ENCODE measurements at places on chromosomes 6 and 20.

GRCh38 chr20:33145521-33145920 lies 22.4 kb upstream of the BPIFA2 start:
- no peak for DNase-seq

DNA sequence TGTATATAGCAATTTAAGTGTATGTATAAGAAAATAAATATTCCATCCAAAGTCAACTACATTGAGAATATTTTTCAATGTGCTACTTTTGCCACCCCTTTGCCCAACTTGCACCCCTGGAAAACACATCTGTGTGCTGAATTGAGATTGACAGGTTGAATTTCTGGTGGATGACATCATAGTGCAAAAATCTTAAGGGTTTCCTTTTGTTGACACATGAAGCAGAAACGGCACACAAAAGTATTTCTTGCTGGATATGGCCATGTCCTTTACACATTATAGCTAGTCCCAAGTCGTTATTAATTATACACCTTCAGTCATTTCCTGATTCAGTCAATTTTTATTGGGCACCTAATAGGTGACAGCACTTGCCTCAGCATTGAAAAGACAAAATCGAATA lies 188.7 kb upstream of the FBXL4 start:
- no peak for DNase-seq

DNA sequence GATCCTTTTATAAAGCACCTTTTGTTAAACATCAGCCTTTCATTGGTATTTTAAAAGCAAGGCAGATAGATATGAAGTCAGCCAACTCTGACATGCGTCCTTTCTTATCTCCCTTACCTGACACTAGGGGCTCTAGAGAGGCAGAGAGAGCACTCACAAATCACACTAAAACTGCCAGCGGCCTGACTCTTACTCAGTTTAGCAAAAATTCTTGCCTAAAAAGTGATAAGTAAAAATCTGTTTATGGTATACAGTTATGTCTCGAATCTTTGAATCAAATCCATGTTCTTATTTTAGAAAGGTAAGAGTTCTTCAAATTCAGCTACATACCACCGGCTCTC lies 10.4 kb upstream of the TDRD6 start:
- DNase-seq: no peak

DNA sequence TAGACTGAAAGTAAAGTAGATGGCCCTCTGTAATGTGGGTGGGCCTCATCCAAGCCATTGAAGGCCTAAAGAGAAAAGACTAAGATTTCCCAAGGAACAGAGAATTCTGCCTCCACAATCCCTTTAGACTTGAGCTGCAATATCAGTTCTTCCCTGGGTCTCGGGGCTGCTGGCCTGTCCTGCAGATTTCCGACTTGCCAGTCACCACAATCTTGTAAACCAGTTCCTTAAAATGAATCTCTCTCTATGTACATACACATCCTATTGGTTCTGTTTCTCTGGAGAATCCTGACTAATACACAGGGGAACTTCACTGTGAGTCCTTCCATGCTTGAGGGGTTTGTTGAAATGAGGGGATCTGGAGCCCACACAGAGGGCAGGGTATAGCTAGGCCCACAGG lies 12.9 kb downstream of the CCDC170 start:
- DNase-seq: no peak

DNA sequence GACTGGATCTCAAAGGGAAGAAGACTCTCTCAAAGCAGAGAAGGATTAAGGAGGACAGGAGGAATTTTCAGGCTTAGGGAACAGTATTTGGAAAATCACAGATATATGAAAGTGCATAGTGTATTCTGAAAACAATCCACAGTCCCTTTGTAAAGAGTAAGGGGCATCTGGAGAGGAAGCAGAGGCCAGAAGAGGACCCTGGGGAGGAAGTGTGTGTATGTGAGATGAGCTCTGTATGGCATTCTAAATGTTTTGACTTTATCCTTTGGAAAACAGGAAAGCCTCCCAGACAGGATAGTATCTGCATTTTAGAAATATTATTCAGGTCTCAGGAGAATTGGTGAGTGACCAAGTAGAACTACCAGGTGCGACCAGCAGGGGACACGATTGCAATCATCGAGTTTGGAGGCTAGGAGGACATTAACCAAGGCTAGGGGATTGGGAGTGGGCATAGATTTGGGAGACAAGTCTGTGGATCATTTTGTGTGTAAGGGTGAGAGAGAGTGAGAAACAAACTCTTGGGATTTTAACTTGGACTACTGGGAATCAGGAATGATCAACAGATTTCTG lies 38.3 kb upstream of the FAM184A start:
- DNase-seq: no peak

DNA sequence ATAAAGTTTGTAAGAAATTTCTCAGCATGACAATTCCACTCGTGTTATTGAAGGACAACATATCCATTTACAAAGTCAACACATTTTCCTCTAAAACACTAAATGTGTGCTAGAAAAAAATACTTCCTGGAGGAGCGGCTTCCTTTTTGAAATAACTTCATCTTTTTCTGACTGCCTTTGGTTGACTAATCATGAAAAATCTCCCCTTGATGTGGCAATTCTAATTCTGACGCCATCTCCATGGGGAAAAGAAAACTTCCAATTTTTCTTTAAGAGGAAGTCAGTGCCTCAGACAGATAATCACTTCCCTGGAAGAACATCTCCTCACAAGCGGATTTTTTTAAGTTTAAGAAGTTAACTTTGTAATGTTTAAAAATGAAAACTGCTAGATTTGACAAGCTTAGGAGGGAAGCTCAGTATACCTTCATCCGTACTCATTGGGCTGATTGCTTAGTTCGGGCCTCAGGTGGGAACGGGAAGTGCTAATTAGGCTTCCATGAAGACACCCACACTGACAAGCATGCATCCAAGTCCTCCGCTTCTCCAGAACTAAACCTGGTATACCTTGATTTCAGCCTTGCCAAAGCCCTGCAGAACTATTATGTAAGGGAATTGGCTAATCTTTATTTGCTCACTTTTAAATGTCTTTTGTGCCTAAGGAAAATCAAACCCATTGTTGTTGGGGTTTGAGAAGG lies 35.1 kb upstream of the DUSP22 start:
- no peak for DNase-seq

- no peak for DNase-seq
Observed at GRCh38 chr20:6704132-6704861, 63.2 kb upstream of the BMP2 start.

DNA sequence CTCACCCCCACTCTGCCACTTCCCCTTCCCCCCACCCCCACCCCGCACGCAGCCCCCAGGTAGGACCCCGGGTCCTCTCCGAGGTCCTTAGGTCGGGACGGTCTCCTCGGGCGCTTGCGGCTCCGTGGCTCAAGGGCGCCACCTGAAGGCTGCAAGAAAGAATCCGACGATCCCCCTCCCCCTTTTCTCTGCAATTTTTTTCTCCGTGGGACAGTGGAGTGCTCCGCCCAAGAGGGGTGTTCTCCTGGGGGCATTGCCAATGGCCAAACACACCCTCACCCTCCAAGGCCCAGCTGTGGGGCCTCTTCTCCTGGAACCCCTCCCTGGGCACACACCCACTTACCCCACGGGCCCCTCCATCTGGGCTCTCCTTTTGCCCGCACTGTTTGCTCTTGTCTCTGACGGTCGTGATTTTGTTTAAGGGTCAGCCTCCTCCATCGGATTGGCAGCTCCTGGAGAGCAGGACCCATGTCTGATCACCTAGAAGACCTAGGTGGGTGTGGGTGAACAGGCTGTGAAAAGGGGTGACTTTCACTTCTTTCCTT lies 1.1 kb upstream of the TMEM74B start:
- no peak for DNase-seq

- DNase-seq: no peak
Observed at GRCh38 chr6:28661097-28661713, 135.5 kb downstream of the GPX5 start.

- DNase-seq: no peak
Observed at GRCh38 chr20:55567826-55568225, 437.5 kb downstream of the CBLN4 start.

- DNase-seq: no peak
Observed at GRCh38 chr6:87699576-87699975, 2.5 kb downstream of the AKIRIN2 start.

DNA sequence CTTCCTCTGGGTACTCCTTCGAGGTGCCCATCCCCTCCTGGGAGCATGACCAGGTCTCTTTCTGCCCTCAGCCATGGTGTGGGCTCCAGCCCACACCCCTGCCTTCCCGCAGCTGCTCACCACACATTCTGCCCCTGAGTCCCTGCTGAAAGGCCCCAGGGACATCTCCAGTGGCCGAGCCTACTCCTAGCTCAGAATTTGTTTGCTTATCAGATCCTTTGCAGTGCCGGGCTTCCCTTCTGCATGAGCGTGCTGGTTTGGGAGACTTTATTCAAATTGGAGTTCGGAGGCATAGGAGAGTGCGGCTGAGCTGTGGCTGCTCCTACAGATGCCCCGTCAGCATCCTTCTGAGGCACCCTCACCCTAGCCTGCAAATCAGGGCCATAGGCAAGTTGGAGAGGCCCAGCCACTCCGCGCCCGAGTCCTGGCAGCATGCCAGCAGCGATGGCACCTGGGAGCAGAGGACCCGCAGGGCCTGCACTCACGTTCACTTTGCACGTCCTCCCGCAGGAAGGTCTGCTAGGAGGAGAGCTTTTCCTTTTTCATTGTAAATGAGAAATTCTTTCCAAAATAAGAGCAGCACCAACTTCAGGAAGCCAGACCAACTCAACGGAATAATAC lies 327.3 kb downstream of the QKI start:
- DNase-seq: no peak

- DNase-seq: no peak
Observed at GRCh38 chr6:137290601-137291261, 71.5 kb upstream of the IFNGR1 start.

DNA sequence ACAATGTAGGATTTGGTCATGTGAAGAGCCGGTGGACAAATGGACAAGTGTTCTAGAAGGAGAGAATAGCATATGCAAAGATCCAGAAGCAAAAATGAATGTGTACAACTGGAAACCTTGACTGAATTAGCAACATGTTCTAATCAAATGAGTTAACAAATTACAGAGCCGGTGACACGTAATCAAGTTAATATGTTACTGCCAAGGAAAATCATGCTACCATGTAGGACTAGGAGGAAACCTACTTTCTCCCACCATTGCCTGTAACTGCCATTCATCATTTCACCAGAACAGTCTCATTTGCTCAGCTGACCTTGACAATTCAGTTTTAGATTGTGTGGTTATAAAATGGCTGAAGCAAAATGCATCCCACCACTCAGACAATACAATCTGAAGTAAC lies 179.4 kb downstream of the KIF16B start:
- no peak for DNase-seq

- DNase-seq: no peak
Observed at GRCh38 chr6:155158030-155158843, 105.6 kb upstream of the CLDN20 start.

DNA sequence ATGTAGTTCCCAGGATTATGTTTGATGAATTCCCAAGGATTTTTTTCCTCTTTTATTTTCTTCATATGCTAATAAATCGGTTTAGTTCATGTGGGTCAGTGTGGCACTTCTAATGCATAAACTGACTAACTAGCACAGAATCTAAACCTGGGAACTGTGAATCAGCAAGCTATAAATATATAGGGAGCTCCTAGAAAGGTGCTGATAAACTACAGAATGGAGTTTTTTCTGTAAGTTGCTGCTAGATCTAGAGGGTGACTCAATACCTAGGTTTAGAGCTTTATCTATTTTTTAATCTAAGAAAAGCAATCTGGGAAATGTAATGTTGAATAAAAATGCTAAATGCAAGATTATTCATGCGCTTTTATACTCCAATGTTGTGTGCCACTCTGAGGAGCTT lies 118.8 kb upstream of the PTCHD4 start:
- no peak for DNase-seq

- DNase-seq: no peak
Observed at GRCh38 chr20:22586645-22587310, 2.4 kb upstream of the FOXA2 start.
